A549 treated with AZD2906 at 1 μM for 4 hours (cell line): ENCODE measurements at places on chromosomes 3 and 15. TPM values are rescaled to one million over a fixed set of nuclear protein-coding genes. Genes with fewer than 3 reads are reported as not detected.

The NANOGP8 gene
- total RNA-seq = not detected in 5 replicates

The ZNF385D gene
- 0.06 TPM in 1 of 5 replicates, not detected in the others for total RNA-seq

The GABRB3 gene
- total RNA-seq = 58.2 to 73.8 TPM (median 71.1 TPM) in 5 replicates

The SERPINI1 gene
- total RNA-seq = 2.8 to 3.2 TPM (median 3.0 TPM) in 5 replicates

The PLSCR2 gene
- total RNA-seq = 0.09 to 0.16 TPM in 2 of 5 replicates, not detected in the others

The CFAP20DC gene
- total RNA-seq = 1.3 to 2.3 TPM (median 1.9 TPM) in 5 replicates

The STARD9 gene
- total RNA-seq = 1.1 to 1.9 TPM (median 1.6 TPM) in 5 replicates

The TUSC7 gene
- total RNA-seq = not detected in 5 replicates

The ZNF660 gene
- total RNA-seq = not detected in 5 replicates

The EIF4E3 gene
- total RNA-seq = 3.3 to 4.6 TPM (median 3.5 TPM) in 5 replicates

The TRANK1 gene
- total RNA-seq = 1.1 to 2.1 TPM (median 1.3 TPM) in 5 replicates

The SLC6A1 gene
- not detected in 5 replicates for total RNA-seq

The TIGIT gene
- not detected in 5 replicates for total RNA-seq

The CGNL1 gene
- 0.46 to 0.79 TPM (median 0.56 TPM) in 5 replicates for total RNA-seq

The TF gene
- total RNA-seq = 1.2 to 2.1 TPM (median 1.5 TPM) in 5 replicates

The DUOX1 gene
- total RNA-seq = 0.05 TPM in 3 of 5 replicates, not detected in the others

The ZMYND10 gene
- 0.91 to 1.8 TPM (median 1.2 TPM) in 5 replicates for total RNA-seq

The OR4F6 gene
- total RNA-seq = not detected in 5 replicates

The RAB7A gene
- 169 to 183 TPM (median 176 TPM) in 5 replicates for total RNA-seq

The BCL6 gene
- total RNA-seq = 13.3 to 17.3 TPM (median 16.2 TPM) in 5 replicates
